ENCODE measurements at places on chromosomes 6 and 20. TPM values are rescaled to one million over a fixed set of nuclear protein-coding genes. Genes with fewer than 3 reads are reported as not detected.

ITPA gene
- 86.8 TPM for total RNA-seq

C6orf163 gene
- 1.4 TPM for total RNA-seq

OGFR gene
- total RNA-seq = 53.5 TPM

ZFP57 gene
- 10.8 TPM for total RNA-seq

TAB2 gene
- total RNA-seq = 82.8 TPM

CUTA gene
- total RNA-seq = 144 TPM

IL17A gene
- 0.78 TPM for total RNA-seq

MOG gene
- total RNA-seq = not detected

RAET1G gene
- not detected for total RNA-seq

GABRR1 gene
- total RNA-seq = not detected

CASS4 gene
- total RNA-seq = 2.7 TPM

LGSN gene
- total RNA-seq = not detected

HLA-DQA2 gene
- total RNA-seq = 0.48 TPM

SLCO4A1 gene
- 65.4 TPM for total RNA-seq

CITED2 gene
- 66.4 TPM for total RNA-seq
